Caco-2 (cell line): ENCODE measurements at places on chromosomes 2 and 18.
A peak's percentile ranks its signal among the peaks of the same experiment; 100 is the strongest.

DNA sequence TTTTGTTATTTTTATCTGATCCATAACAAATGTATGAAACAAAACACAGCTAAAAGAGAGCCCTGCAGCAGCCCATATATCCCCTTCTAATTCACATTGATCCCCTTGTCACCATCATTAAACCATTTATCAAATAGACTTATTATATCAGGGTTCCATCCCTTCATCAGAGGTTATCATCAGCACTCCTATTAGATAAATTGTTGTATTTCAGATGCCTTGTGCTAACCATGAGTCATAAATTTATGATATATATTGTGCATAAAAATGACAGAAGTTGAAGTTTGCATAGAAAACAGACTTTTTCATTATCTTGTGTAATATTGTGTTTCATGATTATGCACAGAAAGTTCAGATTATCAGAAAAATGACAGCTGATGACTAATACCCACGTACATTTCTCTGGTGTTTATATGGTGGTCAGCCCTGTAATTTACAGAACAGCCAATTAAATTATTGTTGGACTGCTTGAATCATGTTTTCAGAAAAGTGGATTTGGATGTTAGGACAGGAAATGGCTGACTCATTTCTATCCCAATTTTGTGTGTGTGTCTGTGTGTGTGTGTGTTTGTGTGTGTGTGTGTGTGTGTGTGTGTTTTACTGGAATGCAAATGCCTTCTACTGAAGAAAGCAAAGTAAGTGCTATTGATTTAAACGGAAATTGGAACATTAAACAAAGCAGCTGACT is 80.9 kb downstream of the PPP1R1C start:
- DNase-seq: no peak

DNA sequence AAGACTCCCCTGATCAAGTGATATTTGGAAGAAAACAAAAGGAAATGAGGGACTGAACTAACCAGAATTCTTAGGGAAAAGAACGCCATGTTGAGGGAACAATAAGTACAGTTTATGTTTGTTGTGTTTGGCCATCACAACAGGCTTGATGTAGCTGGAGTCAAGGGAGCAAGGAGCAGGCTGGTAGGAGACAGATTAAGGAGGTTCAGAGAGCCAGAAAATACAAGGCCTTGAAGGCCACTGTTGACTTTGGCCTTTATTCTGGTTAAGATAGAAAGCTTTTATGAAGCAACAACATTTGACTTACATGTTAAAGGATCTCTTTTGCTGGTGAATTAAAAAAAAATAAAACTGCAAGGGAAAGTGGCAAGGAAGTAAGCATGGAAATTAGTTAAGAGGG is 754.1 kb upstream of the SLC8A1 start:
- no peak for DNase-seq

- no peak for DNase-seq
Measured at GRCh38 chr2:132255714-132256113, 94.0 kb upstream of the ANKRD30BL start.

DNA sequence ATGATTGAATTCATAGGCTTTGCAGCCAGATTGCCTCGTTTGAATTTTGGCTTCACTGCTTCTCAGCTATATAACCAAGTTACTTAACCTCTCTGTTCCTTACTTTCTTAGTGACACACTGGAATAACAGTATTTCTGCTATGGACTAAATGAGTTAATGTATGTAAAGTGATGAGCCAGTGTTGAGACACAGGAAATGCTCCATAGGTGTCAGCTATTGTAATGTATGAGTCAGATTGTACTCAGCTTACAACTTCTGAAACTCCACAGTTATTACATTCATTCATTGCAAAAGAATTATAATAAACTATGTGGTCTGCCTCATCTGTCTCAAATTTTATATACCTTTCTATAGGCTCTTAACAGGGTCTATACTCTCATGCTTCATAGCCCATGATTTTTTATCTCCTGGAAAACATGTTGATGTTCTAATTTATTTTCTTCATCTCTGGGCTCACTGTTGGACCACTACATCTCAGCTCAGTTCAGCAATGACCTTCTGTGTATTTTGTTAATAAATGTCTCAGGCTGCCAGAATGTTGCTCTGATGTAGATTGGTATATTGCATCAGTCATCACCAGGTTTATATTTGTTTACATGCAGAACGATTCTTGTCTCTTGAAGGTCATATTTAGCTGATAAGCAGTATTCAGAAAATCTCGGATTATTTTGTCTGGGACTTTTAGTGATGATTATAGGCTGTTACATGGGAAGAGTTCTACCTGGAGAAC is 76.2 kb downstream of the MAP3K20 start:
- no peak for DNase-seq

DNA sequence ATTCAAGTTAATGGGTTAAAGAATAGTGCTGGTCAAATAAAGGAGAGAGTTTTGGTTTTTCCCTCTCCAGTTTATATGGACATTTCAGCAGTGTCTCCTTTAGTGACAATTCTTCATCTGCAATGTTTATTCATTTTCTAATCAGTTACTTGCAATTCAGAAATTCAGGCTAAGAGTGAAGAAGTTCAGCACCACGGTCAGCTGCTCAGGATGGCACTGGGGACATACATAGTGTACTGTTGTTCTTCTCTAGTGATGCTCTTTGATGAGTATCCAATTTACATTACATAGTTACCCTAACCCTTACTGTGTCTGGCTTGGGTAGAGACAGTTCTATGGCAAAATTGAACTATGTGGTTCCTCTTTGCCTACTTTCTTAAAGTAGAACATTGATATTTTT is 412.7 kb downstream of the CNTNAP5 start:
- DNase-seq: peak; percentile 5
